Ascending aorta (tissue), 2 donors: ENCODE measurements at places on chromosomes 12 and 14. TPM values are rescaled to one million over a fixed set of nuclear protein-coding genes. Genes with fewer than 3 reads are reported as not detected.
A peak's percentile ranks its signal among the peaks of the same experiment; 100 is the strongest.

C12orf54 gene
- total RNA-seq = not detected

GRCh38 chr12:118359541-118359915 lies 13.2 kb downstream of the TAOK3 start:
- no peaks in the 10 kb centered on the region for H3K36me3 ChIP-seq
- H3K4me3 ChIP-seq = no peak overlapping the region
- no peak for DNase-seq
- H3K4me1 ChIP-seq = peaks cover 2% of the 10 kb centered on the region

DNA sequence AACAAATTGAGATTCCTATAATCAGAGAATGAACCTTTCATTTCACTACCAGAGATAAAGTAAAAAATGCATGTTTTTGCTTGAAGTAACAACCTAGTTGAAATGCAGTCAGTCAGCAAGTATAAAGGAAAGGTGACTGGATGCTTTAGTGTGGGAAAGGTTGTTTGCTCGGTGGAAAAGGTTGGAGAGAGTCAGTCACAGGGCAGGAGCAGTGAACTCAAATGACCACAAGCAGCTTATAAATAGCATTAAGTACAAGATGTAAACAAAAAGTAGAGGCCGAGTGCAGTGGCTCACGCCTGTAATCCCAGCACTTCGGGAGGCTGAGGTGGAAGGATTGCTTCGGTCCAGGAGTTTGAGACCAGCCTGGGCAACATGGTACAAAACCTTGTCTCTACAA lies 98.1 kb upstream of the FGD4 start:
- H3K27me3 ChIP-seq = no peaks in the 10 kb centered on the region
- no peak for DNase-seq
- no peaks in the 10 kb centered on the region for H3K36me3 ChIP-seq
- H3K27ac ChIP-seq = no peak overlapping the region
- H3K4me1 ChIP-seq = no peaks in the 10 kb centered on the region
- no peak overlapping the region for H3K4me3 ChIP-seq

- H3K4me3 ChIP-seq = no peak overlapping the region
- no peak for DNase-seq
- no peaks in the 10 kb centered on the region for H3K36me3 ChIP-seq
- H3K4me1 ChIP-seq = no peaks in the 10 kb centered on the region
- no peak overlapping the region for H3K27ac ChIP-seq
Observed at GRCh38 chr12:96157427-96157826, 36.7 kb upstream of the ELK3 start.

DNA sequence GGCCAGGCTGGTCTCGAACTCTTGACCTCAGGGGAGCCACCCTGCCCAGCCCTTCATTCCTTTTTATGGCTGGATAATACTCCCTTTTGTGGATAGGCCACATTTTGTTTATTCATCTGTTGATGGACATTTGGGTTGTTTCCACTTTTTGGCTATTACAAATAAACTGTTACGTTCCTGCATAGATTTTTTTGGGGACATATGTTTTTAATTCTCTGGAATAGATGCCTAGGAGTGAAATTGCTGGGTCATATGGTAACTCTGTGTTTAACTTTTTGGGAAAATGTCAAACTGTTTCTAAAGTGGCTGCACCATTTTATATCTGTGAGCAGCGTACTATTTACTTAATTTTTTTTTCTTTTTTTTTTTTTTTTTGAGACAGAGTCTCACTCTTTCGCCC lies 9.8 kb downstream of the KMT5A start:
- peak overlapping the region; percentile 31 for H3K27ac ChIP-seq
- no peaks in the 10 kb centered on the region for H3K27me3 ChIP-seq
- H3K4me1 ChIP-seq = peaks cover 17% of the 10 kb centered on the region

GRCh38 chr12:23581913-23582312 lies 367.6 kb downstream of the SOX5 start:
- no peaks in the 10 kb centered on the region for H3K27me3 ChIP-seq
- DNase-seq = no peak
- H3K4me3 ChIP-seq = no peak overlapping the region
- no peak overlapping the region for H3K27ac ChIP-seq
- H3K4me1 ChIP-seq = no peaks in the 10 kb centered on the region
